ENCODE measurements at places on chromosomes 4 and X.

GRCh38 chr4:127080141-127080540 lies 552.6 kb upstream of the INTU start:
- DNase-seq: no peak

GRCh38 chr4:149857446-149857845 lies 41.8 kb upstream of the IQCM start:
- DNase-seq: no peak

- DNase-seq: peak; percentile 35
These were observed 724 bp downstream of the THOC2 start for GRCh38 chrX:123731987-123732669.

DNA sequence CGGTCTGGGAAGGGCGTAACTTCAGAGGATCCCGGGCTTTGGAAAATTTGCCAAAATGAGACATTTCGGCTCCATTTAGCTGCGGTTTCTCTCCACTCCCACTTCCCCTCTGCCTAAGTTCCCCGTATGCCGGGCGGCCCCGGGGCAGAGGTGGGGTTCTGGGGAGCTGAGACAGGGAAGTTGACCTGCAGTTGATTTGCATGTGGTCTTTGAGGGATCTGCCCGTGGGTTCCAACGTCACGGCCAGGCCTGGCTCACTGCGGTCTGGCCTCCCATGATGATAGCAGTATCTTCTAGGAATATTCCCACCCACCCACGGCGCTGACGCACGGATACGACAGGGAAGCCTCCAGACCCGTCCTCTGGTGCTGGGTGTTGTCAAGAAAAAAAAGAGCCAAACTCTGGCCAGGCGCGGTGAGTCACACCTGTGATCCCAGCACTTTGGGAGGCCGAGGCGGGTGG lies 27.3 kb upstream of the CRLF2 start:
- DNase-seq: peak; percentile 81

DNA sequence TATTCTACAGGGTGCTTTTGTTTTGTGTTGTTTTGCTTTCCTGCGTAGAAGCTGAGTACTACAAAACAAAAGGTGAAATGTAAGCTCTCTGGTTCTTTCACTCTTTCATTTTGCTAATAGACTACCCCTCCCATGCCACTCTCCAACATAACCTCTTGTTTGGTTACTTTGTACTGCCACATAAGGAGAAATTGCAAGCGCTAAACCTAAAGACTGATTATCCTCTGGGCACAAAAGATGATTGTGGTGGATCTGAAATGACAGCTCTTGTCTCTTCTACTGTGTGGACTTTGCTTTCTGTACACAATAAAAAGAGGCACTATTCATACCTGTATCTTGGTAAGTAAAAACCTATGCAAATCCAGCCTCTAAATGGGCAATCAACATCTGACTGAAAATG lies 5.3 kb downstream of the MBNL3 start:
- no peak for DNase-seq

DNA sequence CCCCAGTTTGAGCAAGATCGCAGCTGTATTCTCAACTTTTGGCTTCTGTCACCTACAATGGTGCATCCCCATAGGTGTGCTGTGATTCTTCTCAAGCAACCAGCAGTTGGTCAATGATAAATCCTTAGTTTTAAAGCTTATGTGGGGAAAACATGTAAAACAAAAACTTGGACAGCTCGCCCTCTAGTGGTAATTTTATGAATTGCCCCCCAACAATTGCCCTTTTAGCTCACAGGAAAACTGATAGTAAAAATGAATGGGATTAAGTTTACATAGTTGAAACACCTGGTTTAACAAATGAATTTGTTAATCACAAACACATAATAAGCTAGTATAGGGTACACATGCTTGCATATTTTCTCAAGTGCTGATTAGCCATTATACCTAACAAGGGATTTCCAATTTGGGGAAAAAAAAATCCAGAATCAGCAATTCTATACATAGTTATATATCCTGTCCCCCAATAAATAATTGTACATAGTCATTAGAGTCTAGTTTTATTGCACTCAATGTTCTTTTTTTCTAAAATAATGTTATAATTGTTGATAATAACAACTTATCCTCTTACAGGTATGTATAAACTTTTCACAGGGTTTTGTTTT lies 30.1 kb downstream of the TEX13A start:
- peak; percentile 27 for DNase-seq

DNA sequence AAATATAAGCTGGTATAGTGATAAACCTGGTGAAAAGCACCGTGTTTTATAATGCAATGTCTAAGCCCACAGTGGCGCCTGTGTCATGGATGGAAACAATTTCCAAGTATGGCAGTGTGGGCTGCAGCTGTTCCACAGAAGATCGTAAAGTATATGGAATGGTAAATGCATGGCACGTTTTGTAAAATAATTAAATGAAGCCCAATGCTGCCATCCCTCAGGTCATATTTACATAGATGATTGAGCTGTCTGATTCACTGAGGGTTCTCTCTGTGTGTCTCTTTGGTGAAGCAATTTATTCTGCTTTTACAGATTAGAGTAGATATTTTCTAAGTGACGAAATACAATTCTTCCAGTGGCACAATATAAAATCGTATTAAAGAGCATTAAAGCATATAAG lies 164.8 kb downstream of the ASMT start:
- DNase-seq: no peak

DNA sequence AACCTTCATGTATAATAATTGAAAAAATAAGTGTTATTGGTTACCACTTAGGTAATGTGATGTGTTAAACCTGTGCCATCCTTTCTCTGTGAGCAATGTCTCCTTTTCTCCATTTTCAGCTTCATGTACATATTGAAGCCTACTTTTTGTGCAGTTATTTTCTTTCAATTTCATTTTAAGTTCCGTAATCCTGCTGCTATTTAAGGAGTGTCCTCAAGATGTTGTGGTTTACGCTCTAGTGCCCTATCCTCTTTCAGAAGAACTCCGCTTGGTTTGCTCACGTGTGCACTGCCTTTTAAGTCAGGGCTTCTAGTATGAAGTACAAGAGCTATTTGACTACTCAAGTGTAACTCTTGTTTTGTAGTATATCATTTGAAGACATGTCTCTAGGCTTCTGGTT lies 2253.2 kb upstream of the TENM3 start:
- DNase-seq: no peak

DNA sequence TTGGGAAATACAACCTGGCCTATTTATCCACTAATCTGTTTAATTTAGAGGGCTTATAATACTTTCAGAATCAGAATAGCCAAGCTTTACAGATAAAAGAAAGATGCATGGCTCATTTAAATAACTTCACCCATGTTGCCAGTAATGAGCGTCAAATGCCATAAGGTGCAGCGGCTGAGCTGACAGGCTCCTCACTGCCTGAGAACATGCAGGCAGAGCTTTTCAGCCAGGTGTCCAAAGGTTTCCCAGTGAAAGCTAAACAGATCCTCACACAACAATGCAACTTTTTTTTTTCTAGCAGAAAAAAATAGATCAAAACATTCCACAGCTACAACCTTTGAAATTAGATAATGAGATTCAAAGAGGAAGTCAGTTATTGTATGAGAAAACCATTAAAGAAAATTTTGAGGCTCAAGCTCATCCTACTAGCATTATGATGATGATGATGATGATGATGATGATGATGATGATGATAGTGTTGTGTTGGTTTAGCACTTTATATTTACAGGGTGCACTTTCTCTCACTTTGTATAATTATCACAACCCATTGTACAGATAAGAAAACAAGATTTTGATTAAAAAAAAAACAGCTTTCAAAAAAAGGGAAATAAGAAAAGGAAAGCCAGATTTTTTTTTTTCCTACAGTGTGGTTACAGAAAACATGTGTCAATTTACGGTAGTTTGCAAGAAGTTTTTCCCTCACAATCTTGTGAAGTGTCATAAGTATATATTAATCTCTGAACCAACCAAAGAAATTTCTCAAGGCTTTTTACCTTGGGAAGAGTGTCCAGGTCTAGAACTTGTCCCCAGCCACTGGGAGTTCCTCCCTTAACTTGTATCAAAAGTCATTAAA lies 12.2 kb upstream of the TNIP3 start:
- DNase-seq: no peak

- DNase-seq: no peak
These were observed 17.6 kb downstream of the SUPT20HL1 start for GRCh38 chrX:24377911-24378468.

DNA sequence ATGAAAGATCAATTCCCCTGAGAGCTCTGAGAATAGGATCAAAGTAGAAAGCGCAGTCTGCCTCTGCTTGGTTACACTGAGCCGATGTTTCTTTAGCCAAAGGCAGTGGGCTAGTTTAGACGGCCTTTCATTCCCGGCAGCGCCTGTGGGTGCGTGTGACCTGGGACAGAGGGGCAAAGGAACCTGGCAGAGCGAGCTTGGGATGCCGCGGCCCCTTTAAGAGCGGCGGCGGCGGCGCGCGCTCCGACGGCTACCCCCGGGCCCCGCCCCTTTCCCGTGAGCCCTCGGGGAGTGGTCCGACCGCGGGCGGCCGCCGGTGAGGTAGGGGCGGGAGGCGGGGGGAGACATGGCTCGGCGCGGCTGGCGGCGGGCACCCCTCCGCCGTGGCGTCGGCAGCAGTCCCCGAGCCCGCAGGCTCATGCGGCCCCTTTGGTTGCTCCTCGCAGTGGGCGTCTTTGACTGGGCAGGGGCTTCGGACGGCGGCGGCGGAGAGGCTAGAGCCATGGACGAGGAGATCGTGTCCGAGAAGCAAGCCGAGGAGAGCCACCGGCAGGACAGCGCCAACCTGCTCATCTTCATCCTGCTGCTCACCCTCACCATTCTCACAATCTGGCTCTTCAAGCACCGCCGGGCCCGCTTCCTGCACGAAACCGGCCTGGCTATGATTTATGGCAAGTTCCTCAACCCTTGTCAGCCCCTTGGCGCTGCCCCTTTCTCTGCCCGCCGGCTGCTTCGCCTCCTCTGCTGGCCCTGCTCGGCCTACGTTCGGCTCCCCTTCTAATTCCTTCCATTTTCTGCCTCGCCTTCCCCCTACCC lies at the start of gene SLC9A6:
Gene SLC9A6, plus strand, starts transcription at position 279 of the 816 bp plus-strand sequence. Its CDS starts 224 bp downstream, at position 503.
- peak; percentile 77 for DNase-seq

DNA sequence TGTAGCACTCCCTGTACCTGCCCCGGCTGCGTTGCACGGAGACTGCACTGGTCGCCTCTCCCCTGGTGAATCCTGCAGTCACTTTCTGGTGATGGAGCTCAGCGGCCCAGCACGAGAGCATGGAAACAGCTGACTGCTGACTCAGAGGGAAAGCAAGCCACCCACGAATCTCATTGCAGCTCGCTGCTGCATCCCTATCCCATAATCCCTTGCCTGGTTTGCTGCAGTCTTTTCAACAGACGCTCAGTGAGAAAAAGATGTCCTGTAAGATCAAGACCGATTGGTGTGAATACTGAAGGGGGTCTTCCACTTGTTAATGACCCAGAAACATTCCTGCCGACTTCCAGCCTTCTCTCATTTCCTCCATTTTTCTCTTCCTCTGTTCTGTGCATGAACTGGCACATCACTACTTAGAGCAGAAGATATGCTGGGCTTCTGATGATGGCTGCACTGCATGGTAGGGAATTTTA lies 52.9 kb downstream of the TRIM2 start:
- no peak for DNase-seq

DNA sequence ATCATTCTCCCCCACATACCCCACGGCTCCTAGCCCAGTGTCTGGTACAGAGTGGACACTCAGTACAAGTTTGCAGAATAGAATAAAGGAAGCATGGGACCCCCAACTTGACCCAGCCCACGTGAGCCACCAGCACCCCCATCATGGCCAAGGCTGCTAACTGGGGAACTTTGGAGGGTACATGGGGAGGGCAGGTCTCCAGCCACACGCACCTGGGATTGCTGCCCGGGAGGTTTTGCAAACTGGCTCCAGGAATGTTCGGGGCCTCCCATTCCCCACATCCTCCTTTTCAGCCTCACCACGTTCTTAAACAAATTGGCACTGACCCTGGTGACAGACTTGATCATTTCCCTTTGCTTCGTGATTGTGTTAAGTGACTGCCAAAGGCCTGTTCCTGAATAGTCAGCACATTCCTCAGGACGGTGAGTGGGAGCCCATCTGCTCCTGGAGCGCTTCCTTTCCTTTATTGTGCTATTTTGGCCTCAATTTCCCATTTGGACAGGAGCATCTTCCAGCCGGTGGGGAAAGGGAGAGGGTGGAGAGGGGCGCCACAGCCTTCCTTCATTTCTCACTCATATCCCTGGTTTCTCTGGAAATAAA lies 18.7 kb upstream of the XPNPEP2 start:
- DNase-seq: no peak

GRCh38 chrX:107514944-107515343 lies 65.5 kb downstream of the FRMPD3 start:
- no peak for DNase-seq

- peak; percentile 14 for DNase-seq
These were observed 212.9 kb downstream of the CBR4 start for GRCh38 chr4:168797194-168797593.

GRCh38 chr4:75547647-75548387 lies 8.0 kb upstream of the ODAPH start:
- DNase-seq: peak; percentile 45

- DNase-seq: peak; percentile 70
These were observed 50.0 kb downstream of the GALNT7 start for GRCh38 chr4:173218411-173219125.

DNA sequence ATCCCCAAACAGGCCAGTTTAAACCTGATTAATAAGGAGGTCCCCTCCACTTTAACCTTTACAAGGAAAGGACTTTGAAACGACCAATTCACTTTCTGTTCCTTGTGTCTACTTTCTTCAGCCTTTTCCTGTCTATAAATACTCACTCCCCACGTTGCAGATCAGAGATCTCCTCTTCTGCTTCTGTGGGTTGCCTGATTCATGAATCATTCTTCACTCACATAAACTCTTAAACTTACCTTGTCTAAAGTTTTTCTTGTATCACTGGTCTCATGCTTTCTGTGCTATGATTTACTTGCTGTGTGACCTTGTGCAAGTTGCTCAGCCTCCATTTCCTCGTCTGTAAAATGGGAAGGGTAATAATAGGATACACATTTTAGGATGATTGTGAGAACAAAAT lies 236.1 kb downstream of the QDPR start:
- DNase-seq: no peak

Measured in hematopoietic multipotent progenitor cell treated with erythropoietin and hydrocortisone succinate and interleukin-3 and kit ligand, for 6 days (in vitro differentiated cells).